ENCODE measurements at places on chromosomes 4 and X. TPM values are rescaled to one million over a fixed set of nuclear protein-coding genes. Genes with fewer than 3 reads are reported as not detected.

GRCh38 chrX:66200050-66200664 is 36.1 kb downstream of the HEPH start:
- no peaks in the 10 kb centered on the region for H3K4me1 ChIP-seq
- no peak for DNase-seq
- no peaks in the 10 kb centered on the region for H3K27me3 ChIP-seq

PCDH18 gene
- total RNA-seq = 91.8 TPM

KCND1 gene
- 3.0 TPM for total RNA-seq

DNA sequence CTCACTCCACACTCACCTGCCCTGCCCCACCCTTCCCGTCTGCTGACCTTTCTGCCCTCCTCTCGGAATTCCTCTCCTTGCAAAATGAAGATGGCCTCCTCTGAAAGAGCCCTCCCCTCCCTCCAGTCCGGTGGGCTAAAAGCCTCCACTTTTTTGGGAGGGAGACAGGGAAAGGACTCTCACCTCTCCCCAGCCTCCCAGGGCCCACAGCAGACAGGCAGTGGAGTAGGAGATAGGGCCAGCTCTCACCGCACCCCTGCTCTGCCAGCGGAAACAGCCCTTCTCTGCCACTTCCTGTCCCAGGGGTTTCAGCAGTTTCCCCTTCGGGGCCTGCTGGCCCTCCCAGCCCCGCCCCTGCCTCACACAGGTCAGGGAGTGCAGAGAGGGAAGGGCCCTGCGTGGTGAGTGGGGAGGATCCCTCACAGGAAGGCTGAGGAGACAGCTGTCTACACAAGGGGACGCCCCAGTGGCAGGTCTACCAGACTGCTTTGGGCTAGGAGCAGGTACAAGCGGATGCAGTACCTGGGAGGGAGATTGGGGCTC is 18.2 kb downstream of the ELF4 start:
- H3K27me3 ChIP-seq = no peaks in the 10 kb centered on the region
- H3K27ac ChIP-seq = peak overlapping the region; percentile 64
- H3K4me1 ChIP-seq = peaks cover 4% of the 10 kb centered on the region
- H3K4me3 ChIP-seq = no peak overlapping the region

F11 gene
- 1.0 TPM for total RNA-seq

DNA sequence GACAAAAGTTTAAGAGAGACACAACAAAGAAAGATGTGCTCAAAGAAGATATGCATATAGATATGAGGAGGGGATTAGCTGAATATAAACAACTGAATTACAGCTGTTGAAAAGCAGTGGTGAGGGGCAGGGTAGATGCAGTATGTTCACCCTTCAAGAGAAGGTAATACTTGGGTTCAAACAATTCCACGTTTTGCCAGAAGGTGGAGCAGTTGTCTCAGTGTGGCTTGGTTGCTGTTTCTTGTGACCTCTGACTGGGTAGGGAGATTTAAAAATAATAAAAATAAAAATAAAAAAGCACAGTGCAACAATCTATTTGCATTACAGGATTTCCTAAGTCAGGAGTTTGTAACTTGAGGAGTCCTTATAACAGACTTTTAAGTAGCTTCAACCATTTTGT is 23.3 kb downstream of the PHOX2B start:
- H3K4me1 ChIP-seq = no peaks in the 10 kb centered on the region
- H3K36me3 ChIP-seq = no peaks in the 10 kb centered on the region
- H3K27me3 ChIP-seq = peaks cover 78% of the 10 kb centered on the region
- H3K27ac ChIP-seq = no peak overlapping the region
- DNase-seq = no peak
- H3K4me3 ChIP-seq = no peak overlapping the region

- H3K27ac ChIP-seq = no peak overlapping the region
- no peaks in the 10 kb centered on the region for H3K36me3 ChIP-seq
- H3K27me3 ChIP-seq = no peaks in the 10 kb centered on the region
- H3K4me3 ChIP-seq = no peak overlapping the region
- no peaks in the 10 kb centered on the region for H3K4me1 ChIP-seq
Observed at GRCh38 chr4:121656269-121656641, 40.5 kb downstream of the ANXA5 start.

- H3K4me3 ChIP-seq = no peak overlapping the region
- DNase-seq = no peak
- H3K27me3 ChIP-seq = no peaks in the 10 kb centered on the region
Observed at GRCh38 chr4:101277671-101278070, 69.7 kb downstream of the PPP3CA start.

C1GALT1C1 gene
- total RNA-seq = 30.1 TPM

GRCh38 chrX:96684339-96685209 is at the start of gene DIAPH2:
TSS of gene DIAPH2 (plus strand) at chrX:96684842.
- peaks cover 3% of the 10 kb centered on the region for H3K4me1 ChIP-seq
- peak within 1 kb of the TSS; percentile 98 for H3K4me3 ChIP-seq
- H3K27ac ChIP-seq = peak within 1 kb of the TSS; percentile 88
- no peaks in the 10 kb centered on the region for H3K27me3 ChIP-seq
- DNase-seq = peak; percentile 88
- H3K36me3 ChIP-seq = peaks cover 4% of the 10 kb centered on the region

LRCH2 gene
- total RNA-seq = 4.8 TPM

DNA sequence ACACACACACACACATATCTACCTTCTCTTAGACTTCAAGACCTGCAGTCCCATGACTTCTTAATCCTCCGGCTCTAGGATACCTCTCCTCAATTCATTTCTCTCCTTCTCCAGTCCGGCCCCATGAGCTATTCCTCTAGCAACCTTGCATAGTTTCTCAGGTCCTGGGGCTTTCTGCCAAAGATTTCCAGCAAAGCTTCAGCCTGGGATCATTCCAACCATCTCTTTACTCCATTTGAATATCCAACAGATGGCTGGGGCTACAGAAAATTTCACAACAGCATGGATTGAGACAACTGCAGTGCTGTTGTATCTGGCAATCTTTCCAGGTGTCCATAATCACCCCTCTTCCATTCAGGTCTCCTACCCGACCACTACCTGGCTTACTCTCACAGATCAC is 184.1 kb downstream of the DCHS2 start:
- no peaks in the 10 kb centered on the region for H3K4me1 ChIP-seq
- H3K36me3 ChIP-seq = peaks cover 6% of the 10 kb centered on the region

DNA sequence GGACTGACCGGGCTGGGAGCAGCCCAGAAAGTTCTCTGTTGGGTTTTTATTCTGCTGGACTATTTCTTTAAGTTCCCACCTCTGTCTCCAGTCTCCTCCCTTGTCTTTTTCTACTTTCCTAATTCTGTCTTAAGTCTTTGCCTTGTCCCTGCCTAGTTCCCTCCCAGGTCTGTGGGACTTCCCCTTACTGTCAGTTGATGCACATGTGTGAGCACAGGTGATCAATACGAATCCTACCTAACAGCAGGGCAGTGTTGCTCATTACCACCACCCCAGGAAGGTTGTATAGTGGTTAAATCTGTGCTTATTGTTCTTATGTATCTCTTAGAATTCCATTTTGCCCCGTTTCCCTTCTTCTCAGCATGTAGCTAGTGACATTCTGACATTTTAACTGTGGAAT is 62.1 kb downstream of the GALNTL6 start:
- H3K27me3 ChIP-seq = no peaks in the 10 kb centered on the region
- no peaks in the 10 kb centered on the region for H3K36me3 ChIP-seq
- no peak overlapping the region for H3K27ac ChIP-seq
- DNase-seq = no peak
- H3K4me1 ChIP-seq = peaks cover 1% of the 10 kb centered on the region

- no peak for DNase-seq
- no peaks in the 10 kb centered on the region for H3K27me3 ChIP-seq
- no peak overlapping the region for H3K27ac ChIP-seq
- H3K4me3 ChIP-seq = no peak overlapping the region
- H3K4me1 ChIP-seq = no peaks in the 10 kb centered on the region
Observed at GRCh38 chrX:136051611-136052010, 66.4 kb downstream of the SLC9A6 start.

- H3K36me3 ChIP-seq = no peaks in the 10 kb centered on the region
- no peak overlapping the region for H3K27ac ChIP-seq
- peaks cover 14% of the 10 kb centered on the region for H3K4me1 ChIP-seq
- DNase-seq = no peak
Observed at GRCh38 chr4:123352240-123352945, 44.2 kb upstream of the SPRY1 start.

DNA sequence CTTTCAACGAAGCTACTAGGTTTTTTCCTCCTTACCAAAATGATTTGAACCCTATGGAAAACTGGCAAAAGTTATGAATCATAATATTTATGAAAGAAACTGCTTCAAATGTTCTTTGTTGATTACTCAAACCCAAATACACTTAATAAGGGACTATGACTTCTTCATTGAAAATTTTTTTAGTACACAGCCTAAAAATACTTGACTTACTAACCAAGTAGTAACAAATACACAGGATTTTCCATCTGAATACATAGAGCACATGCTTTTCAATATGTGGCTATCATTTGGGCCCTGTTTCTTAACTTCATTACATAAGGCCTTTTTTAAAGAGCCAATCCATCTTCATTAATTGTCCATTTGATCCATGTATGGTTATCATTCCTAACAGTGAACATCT is 171.5 kb downstream of the FBXW7 start:
- peaks cover 9% of the 10 kb centered on the region for H3K36me3 ChIP-seq
- H3K4me3 ChIP-seq = no peak overlapping the region
- no peak overlapping the region for H3K27ac ChIP-seq
- no peaks in the 10 kb centered on the region for H3K27me3 ChIP-seq

DNA sequence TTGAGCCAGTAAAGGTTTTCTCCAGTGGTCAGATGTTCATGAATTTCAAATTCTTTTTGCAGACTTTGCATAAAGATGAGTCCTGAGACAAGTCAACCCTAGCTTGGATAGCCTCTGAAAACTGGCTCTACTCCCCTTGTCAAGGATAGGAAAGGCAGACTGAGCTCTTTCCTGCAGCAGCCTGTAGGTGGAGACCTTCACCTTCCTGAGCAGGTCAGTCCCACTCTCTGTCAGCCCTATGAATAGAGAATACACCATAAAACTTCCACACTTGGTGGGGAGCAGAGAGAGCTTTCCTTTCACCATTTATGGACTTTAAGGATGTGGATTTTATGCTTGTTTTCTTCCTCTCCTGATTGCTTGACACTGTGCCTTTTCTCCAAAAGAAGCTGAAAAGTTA is 41.9 kb downstream of the PCDH19 start:
- no peak for DNase-seq
- no peaks in the 10 kb centered on the region for H3K4me1 ChIP-seq
- no peak overlapping the region for H3K27ac ChIP-seq
- H3K4me3 ChIP-seq = no peak overlapping the region
